ENCODE measurements at places on chromosomes 4 and X.
A peak's percentile ranks its signal among the peaks of the same experiment; 100 is the strongest.

DNA sequence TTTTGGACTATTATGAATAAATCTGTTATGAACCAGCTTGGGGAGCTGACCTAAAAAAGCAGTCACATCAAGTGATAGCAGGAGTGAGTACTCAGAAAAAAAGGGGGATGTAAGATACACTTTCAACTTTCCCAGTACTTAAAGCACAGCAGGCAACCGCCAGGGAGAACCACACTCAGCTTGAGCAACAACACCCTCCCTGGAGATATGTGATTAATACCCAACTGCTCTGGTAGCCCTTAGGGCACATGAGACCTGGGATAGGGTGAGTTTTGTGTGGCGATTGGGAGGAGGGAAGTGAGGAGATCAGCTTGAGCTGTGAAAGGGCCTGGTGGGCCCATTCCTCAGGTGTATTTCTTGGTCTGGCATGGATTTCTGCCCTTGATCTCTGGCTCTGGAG, 220.3 kb upstream of the SFRP2 start:
- DNase-seq, result no peak

DNA sequence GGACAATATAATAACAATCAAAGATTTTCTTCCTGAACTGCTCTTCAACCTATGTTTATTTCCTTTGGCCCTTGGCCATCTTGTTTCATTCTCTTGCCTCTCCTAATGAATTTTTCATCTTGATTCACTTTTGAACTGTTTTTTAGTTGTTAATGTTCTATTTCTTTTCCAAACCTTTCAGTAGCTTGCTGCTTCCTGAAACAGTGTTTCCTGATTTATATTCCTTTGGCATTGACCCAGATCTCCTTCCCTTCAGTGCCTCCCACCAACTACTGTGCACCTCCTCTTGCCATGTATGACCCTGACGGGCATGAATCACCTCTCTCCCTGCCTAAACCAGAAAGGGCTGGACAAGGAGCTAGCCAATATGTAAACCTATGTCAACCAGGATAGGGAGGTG, 25.6 kb upstream of the SPP1 start:
- DNase-seq, result no peak

DNA sequence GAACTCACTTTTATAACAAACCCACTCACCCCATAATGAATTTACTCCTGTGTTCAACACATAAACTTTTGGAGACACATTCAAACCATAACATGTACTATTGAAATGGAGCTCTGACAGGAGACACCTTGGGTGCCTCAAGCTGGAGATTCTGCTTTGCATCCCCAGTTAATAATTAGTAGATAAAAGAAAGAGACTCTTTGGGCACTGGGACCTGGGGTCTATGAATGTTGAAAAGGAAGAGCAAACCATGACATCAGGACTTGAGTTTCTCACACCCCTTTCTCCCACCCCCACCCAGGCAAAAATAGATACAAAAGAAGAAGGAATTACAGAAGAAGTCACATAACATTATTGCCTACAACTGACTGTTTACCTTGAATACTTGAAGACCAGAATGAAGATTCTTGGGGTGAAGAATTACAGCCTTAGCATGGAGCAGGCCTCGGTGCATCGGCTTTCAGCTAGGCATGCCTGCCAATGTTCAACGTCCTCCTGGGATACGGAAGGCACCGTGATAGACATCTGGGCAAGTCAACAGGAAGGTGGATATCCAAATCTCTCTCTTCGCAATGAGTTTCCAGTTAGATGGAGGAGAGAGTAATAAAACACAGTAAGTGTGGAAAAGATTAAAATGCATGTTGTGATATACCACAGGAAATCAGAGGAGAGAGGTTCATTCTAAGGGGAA, 316.0 kb downstream of the TRIML1 start:
- no peak for DNase-seq

GRCh38 chrX:103586314-103586646, 965 bp downstream of the TCEAL4 start:
- peak; percentile 6 for DNase-seq

DNA sequence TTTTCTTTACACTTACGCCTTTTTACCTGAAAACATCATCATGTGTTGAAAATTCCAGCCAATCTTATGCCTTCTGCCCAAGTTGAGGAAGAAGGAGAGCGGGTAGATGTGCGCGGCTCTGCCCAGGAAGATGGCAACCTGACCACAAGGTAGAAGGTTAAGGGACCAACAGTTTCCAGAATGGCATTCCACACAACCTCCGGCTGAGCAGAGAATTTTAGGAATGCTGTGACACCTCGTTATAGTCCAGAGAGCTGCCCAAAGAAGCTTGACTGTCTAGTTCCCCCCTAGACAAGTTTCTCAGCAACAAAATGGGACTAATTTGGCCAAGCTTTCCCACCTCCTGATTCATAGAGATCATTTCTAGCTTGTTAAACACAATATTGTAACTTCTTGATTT, 75.1 kb downstream of the CHST7 start:
- no peak for DNase-seq

DNA sequence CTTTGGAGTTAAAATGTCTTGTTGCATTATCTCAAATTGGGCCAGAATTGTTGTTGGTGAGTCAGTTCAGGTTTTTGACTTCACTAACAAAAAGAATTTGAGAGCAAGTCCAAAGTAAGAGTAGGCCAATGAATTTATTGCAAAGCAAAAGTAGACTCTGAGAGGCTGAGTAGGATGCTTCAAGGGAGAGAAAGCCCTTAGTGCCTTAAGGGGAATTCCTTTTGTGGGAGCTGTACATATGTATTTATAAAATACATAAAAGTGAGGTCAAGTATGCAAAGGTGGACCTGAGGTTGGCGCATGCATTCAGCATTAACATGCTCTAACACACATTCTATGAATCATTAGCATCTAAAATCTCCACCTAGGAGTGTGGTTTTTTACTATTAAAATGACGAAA, 565.4 kb downstream of the GRXCR1 start:
- no peak for DNase-seq

DNA sequence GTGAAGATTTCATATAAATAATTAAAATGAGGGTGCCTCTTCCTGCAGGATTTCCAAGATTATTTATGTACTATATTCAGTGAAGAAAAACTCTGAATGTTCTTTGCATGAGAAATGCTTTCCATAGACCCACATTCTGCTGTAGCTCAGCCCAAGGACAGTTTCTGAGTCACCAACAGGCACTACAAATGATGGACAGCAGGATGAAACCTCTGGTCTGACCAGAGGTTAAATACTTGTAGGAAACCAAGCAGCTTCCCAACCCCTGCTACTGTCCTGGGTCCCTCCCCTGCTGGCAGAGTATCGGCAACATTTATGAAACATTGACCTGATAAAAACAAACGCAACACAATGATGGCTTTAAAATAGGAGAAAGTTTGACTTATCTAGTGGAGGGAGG, 73.1 kb downstream of the CXXC4 start:
- no peak for DNase-seq

GRCh38 chrX:10049236-10049635, 82.1 kb downstream of the CLDN34 start:
- DNase-seq, result no peak

DNA sequence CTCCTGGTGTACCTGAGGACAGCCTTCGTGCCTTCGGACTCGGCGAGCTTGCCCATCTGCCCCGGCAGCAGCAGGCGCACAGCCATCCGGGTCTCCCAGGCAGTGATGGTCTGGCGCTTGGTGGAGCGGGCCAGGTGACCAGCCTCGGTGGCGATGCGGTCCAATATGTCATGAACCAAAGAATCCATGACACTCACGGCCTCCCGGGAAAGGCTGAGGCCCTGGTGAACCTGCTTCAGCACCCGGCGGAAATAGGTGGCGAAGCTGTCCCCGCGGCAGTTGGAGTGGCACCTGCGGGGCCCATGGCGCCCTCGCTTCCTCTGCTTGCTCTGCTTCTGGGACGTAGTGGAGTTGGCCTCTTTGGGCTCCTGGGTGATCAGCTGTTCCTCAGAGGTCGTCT, 350 bp downstream of the H2BW1 start:
- DNase-seq, result no peak

GRCh38 chrX:9738151-9738550, 27.5 kb downstream of the GPR143 start:
- DNase-seq, result no peak

GRCh38 chr4:158322109-158322508, 111.8 kb downstream of the TMEM144 start:
- no peak for DNase-seq

DNA sequence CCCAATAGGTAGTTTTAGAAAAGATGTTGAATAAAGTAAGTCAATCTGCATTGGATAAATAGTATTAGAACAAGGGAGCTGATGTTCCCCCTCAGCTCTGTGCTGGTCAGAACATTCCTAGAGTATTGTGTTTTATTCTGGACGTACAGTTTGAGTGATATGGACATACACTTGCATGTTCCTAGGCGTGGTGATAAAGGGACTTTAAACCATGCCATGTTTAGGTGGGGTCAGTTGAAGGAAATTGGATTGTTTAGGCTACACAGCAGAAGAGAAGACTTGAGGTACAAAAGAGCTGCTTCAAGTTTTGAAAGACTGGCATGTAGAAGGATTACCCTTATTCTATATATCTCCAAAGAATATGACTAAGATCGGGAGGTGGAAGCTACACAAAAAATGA, 21.6 kb downstream of the GK start:
- no peak for DNase-seq

DNA sequence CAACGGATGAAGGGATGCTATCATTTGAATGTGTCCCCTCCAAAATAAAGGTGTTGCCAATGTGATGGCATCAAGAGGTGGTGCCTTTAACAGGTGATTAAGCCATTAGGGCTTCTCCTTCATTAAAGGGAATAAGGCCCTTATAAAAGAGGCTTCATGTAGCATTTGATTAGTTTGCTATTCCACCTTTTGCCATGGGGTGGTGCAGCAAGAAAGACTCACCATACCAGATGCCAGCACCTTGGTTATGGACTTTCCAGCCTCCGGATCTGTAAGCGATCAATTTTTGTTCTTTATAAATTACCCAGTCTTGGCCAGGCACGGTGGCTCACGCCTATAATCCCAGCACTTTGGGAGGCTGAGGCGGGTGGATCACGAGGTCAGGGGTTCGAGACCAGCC, 7.9 kb upstream of the SLC25A43 start:
- DNase-seq, result peak; percentile 15

GRCh38 chrX:119635179-119635578, 29.0 kb upstream of the NKRF start:
- no peak for DNase-seq

GRCh38 chrX:150463566-150463965, 100.4 kb downstream of the MAMLD1 start:
- DNase-seq, result no peak

GRCh38 chr4:169199184-169199583, 71.6 kb downstream of the SH3RF1 start:
- no peak for DNase-seq

DNA sequence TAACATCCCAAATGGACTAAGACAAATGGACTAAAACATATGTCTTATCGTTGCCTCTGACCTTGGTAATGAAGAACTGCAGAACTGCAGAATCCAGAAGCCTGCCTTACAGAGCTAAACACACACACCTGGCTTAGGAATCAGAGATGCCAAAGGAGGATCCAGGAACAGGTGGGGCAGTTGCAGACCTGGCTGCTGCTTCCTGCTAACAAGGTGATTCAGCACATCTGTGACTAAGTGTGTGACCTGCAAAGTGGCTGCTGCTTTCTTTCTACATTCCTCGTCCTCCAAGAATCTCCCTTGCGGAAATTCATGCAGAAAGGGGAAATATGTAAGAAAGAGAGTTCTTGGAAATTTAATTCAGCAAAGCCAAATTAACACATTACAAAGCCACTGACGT, 96.8 kb upstream of the NLGN4X start:
- no peak for DNase-seq

DNA sequence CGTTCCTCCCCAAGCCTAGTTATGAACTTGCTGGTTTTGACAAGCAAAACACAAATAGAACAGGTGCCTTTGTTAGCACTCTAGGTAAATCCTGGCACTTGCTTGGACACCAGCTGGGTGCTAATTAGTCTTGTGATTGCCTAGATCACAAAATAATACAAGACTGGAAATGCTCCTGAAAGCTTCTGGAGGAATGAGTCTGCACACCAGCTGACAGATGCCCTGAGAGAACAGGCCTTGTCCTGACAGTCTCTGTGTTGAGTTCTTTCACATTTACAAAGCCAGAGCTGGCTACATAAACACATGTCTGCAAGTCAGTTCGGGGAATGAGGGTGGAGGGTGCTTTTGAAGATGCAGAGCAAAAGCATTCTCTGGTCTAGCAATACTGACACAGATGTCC, 93.8 kb downstream of the ELOVL6 start:
- DNase-seq, result no peak

- DNase-seq, result no peak
These were observed 220.6 kb downstream of the SNCA start for GRCh38 chr4:89616382-89616781.

DNA sequence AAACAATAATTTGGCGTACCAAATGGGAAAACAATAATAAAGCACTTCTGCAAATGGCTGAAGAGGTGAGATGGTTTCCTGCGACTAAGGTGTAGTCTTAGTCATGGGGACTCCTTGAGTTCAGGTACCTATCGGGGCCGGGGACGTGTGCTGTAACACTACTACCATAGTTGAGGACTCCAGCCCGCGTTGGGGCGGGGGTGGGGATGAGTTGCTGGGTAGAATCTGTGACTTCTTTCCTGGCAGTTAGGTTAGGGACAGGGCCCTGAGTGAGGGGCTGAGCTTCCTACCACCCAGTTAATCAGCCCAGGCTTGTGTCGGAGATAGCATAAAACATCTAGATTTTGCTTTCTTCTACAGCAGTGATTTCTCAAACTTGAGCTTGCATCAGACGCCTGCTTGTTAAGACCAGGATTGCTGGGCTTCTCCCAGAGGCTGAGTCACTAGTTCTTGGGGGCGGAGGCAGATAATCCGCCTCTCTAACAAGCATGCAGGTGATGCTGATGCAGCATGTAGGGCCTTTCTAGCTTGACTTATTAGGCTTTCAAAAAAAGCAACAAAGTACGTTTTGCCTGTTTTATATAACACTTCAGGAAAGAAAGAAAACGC, 30.2 kb downstream of the RBBP7 start:
- peak; percentile 52 for DNase-seq

DNA sequence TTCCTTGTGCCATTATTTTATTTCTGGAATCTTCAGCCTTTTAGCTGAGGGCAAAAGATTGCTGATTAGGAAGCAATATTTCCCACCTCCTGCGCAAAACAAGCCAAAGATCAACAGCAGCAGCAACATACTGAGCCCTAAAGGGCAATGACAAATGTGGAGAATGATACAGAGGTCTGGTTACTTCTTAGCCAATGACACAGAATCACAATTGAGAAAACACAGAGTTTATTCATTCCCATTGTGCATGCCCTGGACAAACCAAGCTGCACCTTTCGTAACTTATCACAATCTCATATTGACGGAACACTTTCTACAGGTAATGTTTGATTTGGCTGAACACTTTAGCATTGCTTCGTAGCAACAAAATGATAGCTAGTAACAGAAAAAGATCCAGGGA, 13.4 kb downstream of the F9 start:
- no peak for DNase-seq

DNA sequence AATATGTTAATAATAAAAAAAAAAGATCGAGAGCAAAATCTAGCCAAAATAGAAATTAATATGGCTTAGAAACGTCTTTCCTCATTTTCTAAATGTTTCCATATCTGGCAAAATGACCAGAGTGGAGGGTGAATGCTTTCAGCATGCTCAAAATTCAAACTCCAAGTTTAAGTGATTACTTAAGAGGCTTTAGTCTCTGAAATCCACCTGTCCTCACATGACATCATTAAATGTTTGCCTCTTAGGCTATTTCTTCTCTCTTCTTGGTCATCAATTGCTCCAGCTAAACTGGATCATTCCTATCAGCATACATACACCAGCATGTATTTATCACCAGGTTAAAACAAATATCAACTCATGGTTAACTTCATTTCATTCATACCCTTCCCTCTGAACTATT, 54.5 kb upstream of the ATXN3L start:
- DNase-seq, result no peak

Measured in activated CD4-positive, alpha-beta T cell treated with anti-CD3 and anti-CD28 coated beads for 36 hours (primary cell).